ENCODE measurements at places on chromosomes 1 and 21.
A peak's percentile ranks its signal among the peaks of the same experiment; 100 is the strongest.

- DNase-seq: no peak
Measured at GRCh38 chr1:155226910-155227260, 18.4 kb downstream of the MTX1 start.

DNA sequence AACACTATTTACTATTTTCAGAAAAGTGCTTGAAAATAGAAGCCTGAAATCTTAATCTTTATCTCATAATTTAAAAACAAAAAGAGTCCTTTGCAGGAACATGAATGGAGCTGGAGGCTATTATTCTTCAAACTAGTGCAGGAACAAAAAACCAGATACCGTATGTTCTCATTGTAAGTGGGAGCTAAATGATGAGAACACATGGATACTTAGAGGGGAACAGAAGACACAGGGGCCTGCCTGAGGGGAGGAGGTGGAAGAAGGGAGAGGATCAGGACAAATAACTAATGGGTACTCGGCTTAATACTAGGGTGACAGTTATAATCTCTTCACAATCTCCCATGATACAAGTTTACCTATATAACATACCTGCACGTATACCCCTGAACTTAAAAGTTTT is 176.3 kb downstream of the SDCCAG8 start:
- DNase-seq: no peak

GRCh38 chr1:107273515-107273914 is 132.7 kb downstream of the NTNG1 start:
- DNase-seq: no peak

- DNase-seq: no peak
Measured at GRCh38 chr1:199067483-199067882, 428.6 kb downstream of the PTPRC start.

- DNase-seq: no peak
Measured at GRCh38 chr1:116370181-116370580, 2.9 kb upstream of the ATP1A1 start.

GRCh38 chr1:19449454-19450228 is 35.7 kb downstream of the CAPZB start:
- DNase-seq: no peak

DNA sequence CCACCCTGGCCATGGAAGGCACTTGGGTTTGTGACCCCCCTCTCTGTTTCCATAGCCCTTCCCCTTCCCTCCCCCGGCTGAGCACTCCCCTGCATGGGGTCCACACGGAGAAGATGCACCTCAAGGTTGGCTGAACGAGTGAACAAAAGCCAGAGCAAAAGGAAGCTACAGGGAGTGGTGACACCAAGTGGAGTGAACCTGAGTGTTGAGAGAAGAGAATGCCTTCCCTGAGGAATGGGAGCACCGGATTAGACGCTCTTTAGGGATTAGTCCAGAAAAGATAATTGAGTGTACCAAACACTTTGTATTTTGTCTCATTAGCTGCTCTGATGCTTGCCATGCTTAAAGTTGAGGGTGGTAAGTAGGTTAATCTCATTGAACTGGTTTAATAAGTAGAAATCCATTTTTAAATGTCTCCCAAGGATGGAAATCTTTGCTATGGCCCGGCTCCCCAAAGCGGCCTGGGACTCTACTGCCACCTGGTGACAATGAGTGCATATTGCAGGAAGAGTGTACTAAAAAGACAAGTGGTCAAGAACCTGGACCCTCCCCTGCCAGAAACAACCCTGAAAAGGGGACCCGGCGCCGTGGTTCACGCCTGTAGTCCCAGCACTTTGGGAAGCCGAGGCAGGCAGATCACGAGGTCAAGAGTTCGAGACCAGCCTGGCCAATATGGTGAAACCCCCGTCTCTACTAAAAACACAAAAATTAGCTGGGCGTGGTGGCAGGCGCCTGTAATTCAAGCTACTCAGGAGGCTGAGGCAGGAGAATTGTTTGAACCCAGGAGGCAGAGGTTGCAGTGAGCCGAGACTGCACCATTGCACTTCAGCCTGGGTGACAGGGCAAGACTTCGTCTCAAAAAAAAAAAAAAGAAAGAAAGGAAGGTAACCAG is 150.6 kb upstream of the ZC3H12A start:
- DNase-seq: no peak

GRCh38 chr1:149997585-149998262 is 12.8 kb downstream of the OTUD7B start:
- DNase-seq: peak; percentile 12

- no peak for DNase-seq
Measured at GRCh38 chr1:7993593-7994479, 32.3 kb downstream of the ERRFI1 start.

GRCh38 chr1:234614081-234614489 is 4.1 kb upstream of the IRF2BP2 start:
- no peak for DNase-seq

DNA sequence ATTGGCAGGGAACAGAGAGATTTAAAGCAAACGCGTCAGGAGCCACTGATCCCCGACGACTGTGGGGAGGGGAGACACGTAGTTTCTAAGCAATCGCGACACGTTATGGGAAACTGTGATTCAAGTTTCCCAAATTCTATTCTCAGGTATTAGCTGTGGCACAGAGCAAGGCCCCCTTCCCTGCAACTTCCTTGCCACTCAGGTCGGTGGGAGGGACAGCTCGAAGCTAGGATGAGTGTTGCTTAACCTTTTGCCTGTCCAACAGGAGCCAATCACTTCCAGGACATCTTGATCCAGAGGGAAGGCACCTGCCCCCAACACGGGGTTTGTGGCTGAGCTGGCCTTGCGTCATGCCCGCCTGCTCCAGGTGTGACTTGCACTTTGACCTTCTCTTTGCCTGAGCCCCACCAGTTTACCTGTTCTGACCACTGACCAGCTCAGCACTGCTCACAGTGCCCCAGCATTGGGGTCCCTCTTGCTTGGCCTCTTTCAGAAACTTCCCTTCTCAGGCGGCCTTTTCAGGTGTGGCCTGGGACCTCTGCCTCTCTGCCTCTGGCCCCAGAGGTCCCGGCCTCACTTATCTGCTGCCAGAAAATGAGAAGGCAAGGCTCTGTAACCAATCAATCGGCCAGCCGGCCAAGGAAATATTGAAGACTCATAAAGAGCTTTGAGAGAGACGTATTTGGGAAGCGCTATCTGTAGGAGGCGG is 24.6 kb downstream of the TEX35 start:
- no peak for DNase-seq

DNA sequence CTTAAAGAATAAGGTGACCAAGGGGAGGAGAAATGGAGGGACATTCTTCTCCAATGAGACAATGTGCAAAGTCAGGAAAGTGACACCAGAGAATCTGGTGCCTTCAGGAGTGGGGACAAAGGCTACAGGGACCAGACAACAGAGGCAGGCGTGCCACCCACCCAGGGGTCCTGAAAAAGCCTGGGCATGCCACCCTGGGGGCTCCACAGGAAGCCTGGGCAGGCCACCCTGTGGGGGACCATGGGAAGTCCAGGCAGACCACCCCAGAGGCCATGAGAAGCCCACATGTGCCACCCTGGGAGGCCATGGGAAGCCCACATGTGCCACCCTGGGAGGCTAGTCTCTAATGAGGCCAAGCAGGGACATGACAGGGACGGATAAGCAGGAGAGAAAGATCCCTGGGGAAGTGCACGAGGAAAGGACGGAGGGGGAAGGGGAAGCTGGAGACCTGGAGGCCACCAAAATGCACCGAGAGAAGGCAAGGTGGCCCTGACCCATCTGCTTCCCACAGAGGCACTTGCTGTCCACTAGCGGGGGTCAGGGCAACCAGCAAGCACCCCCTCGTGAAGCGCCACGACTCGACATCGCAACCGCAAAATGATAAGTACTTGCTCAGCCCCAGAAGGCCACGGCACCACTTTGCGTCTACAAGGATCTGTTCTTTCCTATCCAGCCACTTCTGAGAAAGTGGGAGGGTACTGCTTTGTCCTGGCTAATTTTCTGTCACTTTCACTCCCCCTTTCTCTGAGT is 7.2 kb upstream of the PDE9A start:
- no peak for DNase-seq

GRCh38 chr21:39373634-39374033 is 24.7 kb upstream of the HMGN1 start:
- DNase-seq: no peak

DNA sequence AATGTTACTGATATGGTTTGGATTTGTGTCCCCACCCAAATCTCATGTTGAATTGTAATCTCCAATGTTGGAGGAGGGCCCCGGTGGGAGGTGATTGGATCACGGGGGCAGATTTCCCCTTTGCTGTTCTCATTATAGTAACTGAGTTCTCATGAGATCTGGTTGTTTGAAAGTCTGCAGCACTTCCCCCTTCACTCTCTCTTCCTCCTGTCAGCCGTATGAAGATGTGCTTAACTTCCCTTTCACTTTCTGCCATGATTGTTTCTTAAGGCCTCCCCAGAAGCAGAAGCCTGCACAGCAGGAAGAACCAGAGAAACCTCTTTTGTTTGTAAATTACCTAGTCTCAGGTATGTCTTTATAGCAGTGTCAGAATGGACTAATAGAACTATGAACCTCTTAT is 28.4 kb downstream of the TRIM33 start:
- no peak for DNase-seq

DNA sequence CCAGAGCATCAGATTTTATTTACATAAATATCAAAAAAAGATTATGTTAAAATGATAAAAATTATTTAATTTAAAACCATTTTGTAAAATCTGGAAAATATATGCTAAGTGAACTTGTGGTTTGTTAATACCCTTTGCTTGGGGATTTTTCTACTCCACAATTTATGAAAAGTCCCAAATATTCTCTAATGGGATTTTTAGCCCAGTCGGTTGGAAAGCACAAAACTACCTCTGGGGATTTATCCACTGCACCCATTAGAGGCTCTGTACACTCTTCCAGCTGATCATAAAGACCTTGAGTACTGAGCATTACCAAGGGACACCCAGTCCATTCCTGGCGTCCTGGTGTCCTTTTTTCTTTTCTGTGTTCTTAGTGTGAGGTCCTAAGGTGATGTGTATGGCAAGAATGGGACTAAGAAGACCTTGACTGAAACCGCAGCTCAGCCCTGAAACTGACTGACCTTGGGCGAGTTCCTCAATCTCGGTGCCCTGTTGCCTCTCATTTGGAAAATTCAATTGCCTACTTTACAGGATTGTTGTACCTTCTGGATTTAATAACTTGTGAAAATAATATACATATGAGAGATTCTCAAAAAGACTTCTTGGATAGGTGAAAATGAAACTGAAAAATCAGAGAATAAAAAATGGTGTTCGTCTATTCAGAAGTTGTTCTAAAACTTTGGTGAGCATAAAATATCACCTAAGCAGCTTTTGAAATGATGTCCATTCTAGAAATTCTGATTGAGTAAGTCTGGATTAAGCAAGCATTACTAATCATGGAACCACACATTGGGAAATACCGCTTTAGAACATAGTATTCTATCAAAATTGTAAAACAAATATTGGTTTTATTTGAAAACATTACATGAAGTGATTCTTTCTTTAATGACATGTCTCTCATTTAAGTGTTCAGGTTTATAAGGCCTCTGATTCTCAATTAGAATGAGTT is 21.5 kb upstream of the SAMSN1 start:
- DNase-seq: no peak

DNA sequence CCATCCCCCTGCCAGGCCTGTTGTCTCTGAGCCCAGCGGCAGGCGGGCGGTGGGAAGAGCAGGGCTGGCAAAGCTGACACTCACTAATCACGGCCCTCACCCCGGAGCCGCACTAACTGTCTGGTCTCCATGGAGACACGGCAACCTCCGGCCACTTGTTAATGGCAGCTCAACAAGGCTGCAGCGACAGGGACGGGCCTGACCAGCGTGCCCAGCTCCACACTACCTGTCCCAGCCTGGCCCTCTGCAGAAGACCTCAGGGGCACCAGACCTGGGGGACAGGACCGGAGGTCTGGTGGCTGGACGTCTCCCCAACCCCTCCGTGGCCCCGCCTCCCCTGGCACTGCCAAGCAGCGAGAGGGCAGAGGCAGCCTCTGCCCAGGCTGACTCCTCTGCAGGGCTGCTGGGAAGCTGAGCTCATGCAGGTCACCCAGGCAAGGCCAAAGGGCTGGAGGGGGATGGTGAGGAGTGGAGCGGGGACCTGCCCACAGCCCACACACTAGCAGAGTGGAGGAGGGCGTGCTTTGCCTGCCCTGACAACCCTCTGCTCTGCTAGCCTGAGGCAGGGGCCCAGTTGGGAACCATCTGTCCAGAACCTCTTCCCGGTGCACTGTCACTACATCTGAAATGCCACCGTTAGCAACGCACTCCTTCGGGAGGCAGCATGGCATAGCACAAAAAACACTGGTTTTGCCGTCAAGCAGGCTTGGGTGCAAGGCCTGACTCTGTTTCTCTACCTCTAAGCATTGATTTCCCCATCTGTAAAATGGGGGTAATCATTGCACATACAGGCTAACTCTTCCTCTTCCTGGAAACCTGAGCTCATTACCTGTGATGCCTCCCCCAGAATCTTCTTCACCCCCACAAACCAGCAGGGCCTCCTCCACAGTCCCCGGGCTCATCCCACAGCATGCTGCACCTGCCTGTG is 29.6 kb upstream of the WASF2 start:
- DNase-seq: no peak

DNA sequence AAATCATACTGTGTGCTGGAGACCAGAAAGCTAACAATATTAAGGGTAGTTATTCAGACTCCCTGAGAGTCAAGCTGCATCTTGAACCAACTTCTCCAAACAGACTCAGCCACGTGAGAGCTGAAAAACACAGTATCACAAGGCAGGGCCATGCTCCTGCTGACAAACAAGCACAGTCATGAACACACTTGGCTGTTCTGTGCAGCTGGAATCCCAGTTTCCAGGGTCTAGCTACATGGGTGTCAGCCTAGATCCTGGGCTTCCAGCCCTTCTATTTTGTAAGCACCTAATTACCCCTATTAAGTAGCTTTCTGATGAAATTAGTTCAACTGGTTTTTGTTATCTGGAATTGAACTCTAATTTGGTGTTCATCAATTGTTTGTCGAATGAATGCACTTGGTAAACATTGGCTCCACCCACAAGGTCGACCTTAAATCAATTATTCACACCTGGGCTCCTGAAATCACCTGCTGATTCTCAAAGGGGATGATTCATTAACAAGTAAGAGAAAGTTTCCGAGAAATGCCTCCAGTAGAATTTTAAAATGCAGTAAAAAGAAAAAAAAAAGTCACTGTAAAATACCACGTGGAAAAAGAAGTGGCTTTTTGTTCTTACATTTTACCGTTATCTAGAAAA is 179.3 kb downstream of the ZC3H11B start:
- no peak for DNase-seq

- DNase-seq: no peak
Measured at GRCh38 chr21:20004367-20004766, 993.8 kb upstream of the NCAM2 start.

DNA sequence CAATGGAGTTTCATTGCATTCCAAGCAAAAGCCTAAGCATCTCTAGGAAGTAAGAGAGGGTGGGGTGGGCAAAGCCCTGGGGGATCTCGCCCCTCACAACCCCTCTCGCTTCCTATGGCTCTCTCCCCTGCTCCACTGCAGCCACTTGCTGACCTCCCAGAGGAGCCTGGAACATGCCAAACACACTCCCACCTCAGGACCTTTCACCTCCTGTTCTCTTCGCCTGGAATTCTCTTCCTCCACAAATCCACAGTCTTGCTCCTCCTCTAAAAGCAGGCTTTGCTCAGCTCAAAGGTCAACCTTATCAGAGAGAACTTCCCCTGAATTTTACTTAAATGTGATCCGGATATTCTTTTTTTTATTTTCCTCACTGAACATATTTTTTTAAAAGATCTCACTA is 20.9 kb upstream of the SRRM1 start:
- DNase-seq: no peak

Data from natural killer cell (primary cell).